Astrocyte (in vitro differentiated cells and primary cell): ENCODE measurements at places on chromosomes 4 and X.
A peak's percentile ranks its signal among the peaks of the same experiment; 100 is the strongest.

GRCh38 chr4:113825272-113825671 lies 63.7 kb upstream of the CAMK2D start:
- DNase-seq = peak; percentile 6
- H3K27me3 ChIP-seq = no peaks in the 10 kb centered on the region
- peaks cover 9% of the 10 kb centered on the region for H3K4me1 ChIP-seq
- no peaks in the 10 kb centered on the region for H3K36me3 ChIP-seq
- H3K27ac ChIP-seq = no peak overlapping the region

DNA sequence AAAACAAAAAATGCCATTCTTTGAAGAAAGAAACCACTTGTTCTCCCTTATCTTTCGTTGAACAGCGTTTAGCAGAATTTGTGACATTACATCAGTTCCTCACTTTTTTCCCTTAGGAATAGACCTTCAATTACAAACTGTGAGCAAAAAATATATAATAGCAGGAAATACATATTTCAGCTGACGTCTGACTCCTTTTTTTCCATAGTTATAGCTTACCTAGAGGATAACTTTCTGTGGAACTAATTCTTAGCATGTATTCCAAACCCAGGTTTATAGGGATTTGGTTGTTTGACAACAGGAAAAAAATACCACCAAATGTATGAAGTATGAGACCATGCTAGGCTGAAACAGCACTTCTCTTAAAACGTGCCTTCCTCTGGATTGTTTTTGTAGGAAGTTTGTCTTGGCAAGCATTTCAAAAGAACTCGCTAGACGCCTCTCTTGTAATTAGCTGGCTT lies 2.0 kb upstream of the LIMCH1 start:
- no peak for DNase-seq
- no peak overlapping the region for H3K27ac ChIP-seq
- H3K4me3 ChIP-seq = no peak overlapping the region
- H3K4me1 ChIP-seq = peaks cover 10% of the 10 kb centered on the region
- no peaks in the 10 kb centered on the region for H3K36me3 ChIP-seq
- H3K27me3 ChIP-seq = no peaks in the 10 kb centered on the region

DNA sequence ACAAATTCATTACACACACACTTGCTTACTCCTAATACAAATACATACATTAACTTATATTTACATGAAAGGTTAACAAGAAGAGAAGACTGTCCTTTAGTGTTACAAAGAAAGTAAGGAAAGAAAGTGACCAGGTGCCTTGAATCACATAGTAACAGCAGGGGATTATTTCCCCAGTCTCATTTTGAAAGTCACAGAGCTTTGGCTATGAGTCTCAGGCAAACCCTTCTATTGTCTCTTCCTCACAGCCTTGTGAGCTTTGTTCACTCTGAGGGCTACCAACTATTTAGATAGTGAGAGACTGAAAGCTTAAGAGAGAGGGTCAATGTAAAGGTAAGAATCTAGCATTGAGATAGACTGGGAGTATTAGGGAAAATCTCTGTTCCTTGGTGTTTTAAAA lies 161.6 kb downstream of the NPNT start:
- no peak overlapping the region for H3K27ac ChIP-seq
- peaks cover 36% of the 10 kb centered on the region for H3K27me3 ChIP-seq
- no peak overlapping the region for H3K4me3 ChIP-seq
- no peaks in the 10 kb centered on the region for H3K36me3 ChIP-seq

GRCh38 chrX:153662266-153662665 lies 11.3 kb downstream of the PNCK start:
- H3K27me3 ChIP-seq = peaks cover 10% of the 10 kb centered on the region
- no peak overlapping the region for H3K4me3 ChIP-seq
- DNase-seq = no peak
- H3K4me1 ChIP-seq = no peaks in the 10 kb centered on the region
- H3K27ac ChIP-seq = no peak overlapping the region

- H3K27ac ChIP-seq = no peak overlapping the region
- no peaks in the 10 kb centered on the region for H3K36me3 ChIP-seq
- no peak overlapping the region for H3K4me3 ChIP-seq
Observed at GRCh38 chrX:46404774-46405173, 140.4 kb downstream of the ZNF674 start.

GRCh38 chr4:141413366-141413765 lies 192.7 kb downstream of the ZNF330 start:
- no peaks in the 10 kb centered on the region for H3K36me3 ChIP-seq
- H3K4me3 ChIP-seq = no peak overlapping the region
- DNase-seq = no peak
- H3K4me1 ChIP-seq = no peaks in the 10 kb centered on the region
- H3K27me3 ChIP-seq = no peaks in the 10 kb centered on the region

DNA sequence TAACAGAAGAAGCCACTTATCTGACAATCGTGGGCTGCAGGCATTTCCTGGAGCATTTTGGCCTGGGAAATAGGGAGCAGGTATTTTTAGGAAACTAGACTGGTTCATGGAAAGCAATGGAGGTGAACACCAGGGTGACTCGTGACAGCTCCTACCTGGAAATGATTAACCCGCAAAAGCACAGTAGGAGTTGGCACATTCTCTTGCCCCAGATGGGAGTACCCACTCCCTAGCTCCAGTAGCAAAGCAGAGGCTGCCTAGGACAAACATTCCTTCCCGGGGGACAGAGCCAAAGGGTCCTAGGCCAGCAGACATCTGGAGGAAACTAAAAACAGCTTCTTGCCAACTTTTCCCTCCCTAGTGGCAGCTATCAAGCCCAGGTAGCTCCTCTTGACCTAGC lies 29.0 kb downstream of the RTL5 start:
- no peak overlapping the region for H3K4me3 ChIP-seq
- no peaks in the 10 kb centered on the region for H3K4me1 ChIP-seq
- H3K27me3 ChIP-seq = no peaks in the 10 kb centered on the region

- no peaks in the 10 kb centered on the region for H3K36me3 ChIP-seq
- peaks cover 6% of the 10 kb centered on the region for H3K4me1 ChIP-seq
- no peak overlapping the region for H3K27ac ChIP-seq
- no peaks in the 10 kb centered on the region for H3K27me3 ChIP-seq
- H3K4me3 ChIP-seq = no peak overlapping the region
- no peak for DNase-seq
Observed at GRCh38 chr4:6742989-6743388, 27.0 kb downstream of the BLOC1S4 start.

DNA sequence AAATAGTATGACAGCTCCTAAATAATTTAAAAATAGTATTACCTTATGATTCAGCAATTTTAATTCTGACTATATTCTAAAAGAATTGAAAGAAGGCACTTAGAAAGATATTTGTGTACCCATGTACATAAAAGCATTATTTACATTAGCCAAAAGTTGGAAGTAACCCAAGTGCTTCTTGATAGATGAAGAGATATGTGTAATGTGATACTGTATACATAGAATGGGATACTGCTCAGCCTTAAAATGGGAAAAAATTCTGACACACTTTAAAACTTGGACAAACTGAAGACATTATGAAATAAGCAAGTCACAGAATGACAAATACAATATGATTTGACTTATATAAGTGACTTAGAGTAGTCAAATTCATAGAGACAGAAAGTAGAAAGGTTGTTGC lies 112.2 kb downstream of the IDS start:
- H3K27ac ChIP-seq = no peak overlapping the region
- no peaks in the 10 kb centered on the region for H3K36me3 ChIP-seq
- no peak for DNase-seq

DNA sequence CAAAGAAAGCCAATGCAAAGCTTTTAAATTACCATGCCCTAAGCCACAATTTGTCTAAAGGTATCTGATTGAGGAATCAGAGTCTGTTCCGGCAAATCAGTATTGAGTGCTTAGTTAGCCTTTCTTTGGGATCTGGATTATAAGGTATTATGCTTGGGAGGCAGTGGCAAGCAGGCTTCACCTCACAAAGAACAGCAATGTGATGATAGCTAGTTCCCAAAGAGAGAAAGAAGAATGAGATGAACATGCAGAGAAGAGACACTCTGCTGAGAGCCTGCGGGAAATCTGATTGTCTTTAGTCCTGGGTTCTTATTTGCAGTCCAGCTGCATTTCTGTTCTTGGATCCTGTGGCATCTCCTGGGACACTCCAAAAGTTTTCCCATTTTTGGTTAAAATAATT lies 35.2 kb downstream of the WDFY3 start:
- H3K4me3 ChIP-seq = no peak overlapping the region
- no peaks in the 10 kb centered on the region for H3K4me1 ChIP-seq
- no peak for DNase-seq
- no peaks in the 10 kb centered on the region for H3K36me3 ChIP-seq

GRCh38 chr4:100649417-100649816 lies 131.6 kb upstream of the EMCN start:
- H3K36me3 ChIP-seq = no peaks in the 10 kb centered on the region
- H3K4me1 ChIP-seq = no peaks in the 10 kb centered on the region
- H3K4me3 ChIP-seq = no peak overlapping the region

GRCh38 chrX:107709266-107709806 lies 66.3 kb downstream of the TSC22D3 start:
- no peak for DNase-seq
- no peaks in the 10 kb centered on the region for H3K27me3 ChIP-seq
- no peak overlapping the region for H3K27ac ChIP-seq
- peaks cover 5% of the 10 kb centered on the region for H3K36me3 ChIP-seq

- DNase-seq = no peak
- peaks cover 12% of the 10 kb centered on the region for H3K4me1 ChIP-seq
- H3K27me3 ChIP-seq = peaks cover 90% of the 10 kb centered on the region
- no peak overlapping the region for H3K4me3 ChIP-seq
- no peak overlapping the region for H3K27ac ChIP-seq
Observed at GRCh38 chr4:173526724-173527102, 3.3 kb downstream of the HAND2 start.

- no peaks in the 10 kb centered on the region for H3K4me1 ChIP-seq
- no peak for DNase-seq
- H3K36me3 ChIP-seq = no peaks in the 10 kb centered on the region
Observed at GRCh38 chrX:1581132-1581531, 10.3 kb upstream of the AKAP17A start.

- no peaks in the 10 kb centered on the region for H3K27me3 ChIP-seq
- H3K4me1 ChIP-seq = no peaks in the 10 kb centered on the region
- no peak for DNase-seq
- no peaks in the 10 kb centered on the region for H3K36me3 ChIP-seq
- no peak overlapping the region for H3K27ac ChIP-seq
- no peak overlapping the region for H3K4me3 ChIP-seq
Observed at GRCh38 chr4:76822303-76822702, 75.6 kb downstream of the SOWAHB start.

GRCh38 chr4:913280-913618 lies 18.9 kb downstream of the GAK start:
- no peak overlapping the region for H3K4me3 ChIP-seq
- H3K27ac ChIP-seq = no peak overlapping the region
- peaks cover 3% of the 10 kb centered on the region for H3K36me3 ChIP-seq
- no peaks in the 10 kb centered on the region for H3K4me1 ChIP-seq
- no peak for DNase-seq

DNA sequence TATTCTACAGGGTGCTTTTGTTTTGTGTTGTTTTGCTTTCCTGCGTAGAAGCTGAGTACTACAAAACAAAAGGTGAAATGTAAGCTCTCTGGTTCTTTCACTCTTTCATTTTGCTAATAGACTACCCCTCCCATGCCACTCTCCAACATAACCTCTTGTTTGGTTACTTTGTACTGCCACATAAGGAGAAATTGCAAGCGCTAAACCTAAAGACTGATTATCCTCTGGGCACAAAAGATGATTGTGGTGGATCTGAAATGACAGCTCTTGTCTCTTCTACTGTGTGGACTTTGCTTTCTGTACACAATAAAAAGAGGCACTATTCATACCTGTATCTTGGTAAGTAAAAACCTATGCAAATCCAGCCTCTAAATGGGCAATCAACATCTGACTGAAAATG lies 5.3 kb downstream of the MBNL3 start:
- H3K27ac ChIP-seq = no peak overlapping the region
- no peak overlapping the region for H3K4me3 ChIP-seq
- no peak for DNase-seq
- H3K36me3 ChIP-seq = no peaks in the 10 kb centered on the region
- H3K4me1 ChIP-seq = peaks cover 3% of the 10 kb centered on the region

- no peaks in the 10 kb centered on the region for H3K27me3 ChIP-seq
- H3K4me3 ChIP-seq = no peak overlapping the region
- DNase-seq = no peak
- no peak overlapping the region for H3K27ac ChIP-seq
Observed at GRCh38 chr4:18923496-18924161, 902.1 kb upstream of the LCORL start.

DNA sequence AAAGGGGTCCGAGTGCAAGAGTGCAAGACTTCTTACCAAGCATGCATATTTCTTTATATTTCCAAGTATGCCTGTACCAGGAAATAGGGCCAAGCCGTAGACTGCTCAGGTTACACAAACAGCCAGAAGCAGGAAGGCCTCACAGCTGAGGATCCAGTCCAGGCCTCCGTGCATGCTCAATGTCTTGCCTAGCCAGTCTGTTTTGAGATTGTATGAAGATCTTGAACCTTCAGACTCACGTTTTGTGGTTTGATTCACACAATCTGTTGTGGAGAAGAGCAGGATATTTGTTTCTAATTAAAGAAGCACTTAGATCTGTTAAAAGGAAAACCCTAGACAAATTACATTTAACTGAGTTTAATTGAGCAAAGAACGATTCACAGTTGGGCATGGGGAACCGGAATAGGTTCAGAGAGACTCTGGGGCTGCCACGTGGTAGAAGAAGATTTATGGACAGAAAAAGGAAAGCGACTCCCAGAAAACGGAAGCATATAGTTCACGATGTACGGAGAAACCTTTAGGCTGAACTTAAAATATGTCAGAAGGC lies 1.2 kb downstream of the MGST2 start:
- peak overlapping the region; percentile 69 for H3K4me3 ChIP-seq
- no peaks in the 10 kb centered on the region for H3K27me3 ChIP-seq
- no peaks in the 10 kb centered on the region for H3K36me3 ChIP-seq
- peak overlapping the region; percentile 71 for H3K27ac ChIP-seq
- DNase-seq = peak; percentile 57

- no peak overlapping the region for H3K4me3 ChIP-seq
- no peak overlapping the region for H3K27ac ChIP-seq
- DNase-seq = peak; percentile 3
- H3K27me3 ChIP-seq = no peaks in the 10 kb centered on the region
Observed at GRCh38 chr4:44493924-44494323, 45.3 kb upstream of the KCTD8 start.

- H3K36me3 ChIP-seq = no peaks in the 10 kb centered on the region
- no peaks in the 10 kb centered on the region for H3K27me3 ChIP-seq
- no peak overlapping the region for H3K4me3 ChIP-seq
- H3K4me1 ChIP-seq = no peaks in the 10 kb centered on the region
- no peak overlapping the region for H3K27ac ChIP-seq
Observed at GRCh38 chr4:95167805-95168204, 381.0 kb downstream of the UNC5C start.

- no peak for DNase-seq
- no peak overlapping the region for H3K4me3 ChIP-seq
- H3K4me1 ChIP-seq = no peaks in the 10 kb centered on the region
- H3K27ac ChIP-seq = no peak overlapping the region
- no peaks in the 10 kb centered on the region for H3K36me3 ChIP-seq
Observed at GRCh38 chrX:69082055-69082752, 83.0 kb downstream of the PJA1 start.

- no peaks in the 10 kb centered on the region for H3K36me3 ChIP-seq
- H3K4me3 ChIP-seq = no peak overlapping the region
Observed at GRCh38 chr4:88003261-88003660, 4.2 kb upstream of the PKD2 start.
